Stimulated activated naive CD8-positive, alpha-beta T cell treated with anti-CD3 and anti-CD28 coated beads, Interleukin-15, Interleukin-2, amounts not matched to agents 100 U/mL and 50 U/mL, for 24 hours (primary cell): ENCODE measurements at places on chromosomes 4 and X.

DNA sequence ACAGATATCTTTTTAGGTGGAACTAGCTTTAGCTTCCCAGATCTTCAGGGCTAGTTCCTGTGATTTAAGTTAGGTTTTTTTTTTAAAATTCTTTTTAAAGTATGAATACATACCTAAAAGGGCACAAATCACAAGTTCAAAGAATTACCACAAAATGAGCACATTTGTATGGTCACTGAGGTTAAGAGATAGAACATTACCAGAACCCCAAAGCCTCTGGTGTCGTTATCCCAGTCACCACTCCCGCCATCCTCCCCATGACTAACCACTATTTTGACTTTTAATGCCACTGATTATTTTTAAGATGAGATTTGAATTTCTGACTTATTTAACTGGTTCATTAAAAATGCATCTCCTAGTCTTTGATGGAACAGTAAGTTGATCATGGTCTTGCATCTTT, 5.4 kb downstream of the PGK1 start:
- DNase-seq = no peak

DNA sequence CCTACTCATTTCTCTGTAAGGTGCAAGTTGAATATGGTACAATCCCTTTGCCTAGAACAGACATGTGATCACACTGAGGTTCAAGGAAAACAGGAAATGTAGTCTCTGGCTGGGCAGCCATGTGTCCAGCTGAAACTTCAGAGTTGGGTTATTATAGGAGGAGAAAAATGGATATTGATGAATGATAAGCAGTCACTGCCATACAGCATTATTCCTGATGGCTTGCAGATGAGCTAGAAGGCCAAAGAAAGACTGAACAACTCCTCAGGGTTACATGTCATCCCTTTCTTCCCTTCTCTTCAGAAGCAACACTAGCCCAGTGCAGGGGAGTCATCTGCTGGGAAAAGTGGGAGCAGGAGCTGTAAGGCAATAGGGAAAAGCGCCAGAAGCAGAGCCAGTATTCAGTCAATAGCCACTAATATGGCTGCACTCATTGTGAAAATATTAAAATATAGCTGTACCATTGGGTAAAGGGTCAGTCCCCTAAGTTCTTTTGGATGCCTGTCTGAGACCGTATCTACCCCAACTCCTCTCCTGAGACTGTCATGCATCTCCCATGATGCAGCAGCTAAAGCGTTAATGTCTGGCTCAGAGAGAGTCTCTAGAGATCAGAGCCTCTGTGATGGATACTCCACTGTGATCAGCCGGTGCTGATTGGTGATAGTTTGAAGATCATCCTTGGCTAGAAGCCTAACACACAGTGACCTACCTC, 20.5 kb downstream of the PHOX2B start:
- no peak for DNase-seq

- DNase-seq = no peak
Observed at GRCh38 chr4:48813964-48814363, 16.9 kb upstream of the OCIAD1 start.

- DNase-seq = no peak
Observed at GRCh38 chr4:180909279-180909678, 1333.9 kb upstream of the TENM3 start.

GRCh38 chr4:1015179-1015578, 3.8 kb downstream of the FGFRL1 start:
- DNase-seq = no peak
